Stimulated activated CD4-positive, alpha-beta T cell treated with anti-CD3 and anti-CD28 coated beads, Interleukin-4, amount 100 ng/mL, for 24 hours (primary cell): ENCODE measurements at places on chromosomes 3 and 15.

DNA sequence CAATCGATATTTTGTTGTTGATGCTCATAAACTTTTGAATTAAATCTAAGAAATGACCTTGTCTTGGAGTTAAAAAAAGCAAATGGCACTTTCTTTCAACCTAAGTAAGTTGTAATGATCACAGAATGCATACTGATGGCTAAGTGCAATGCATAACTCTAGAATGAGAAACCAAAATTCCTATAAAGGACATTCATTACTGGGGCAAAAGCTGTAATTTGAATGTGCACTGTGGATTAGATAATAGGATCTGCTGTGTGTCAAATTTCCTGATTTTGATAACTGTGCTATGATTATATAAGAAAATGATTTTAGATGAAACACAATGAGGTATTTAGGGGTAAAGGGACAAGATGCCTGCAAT lies 14.3 kb downstream of the SIAH2 start:
- no peak for DNase-seq

DNA sequence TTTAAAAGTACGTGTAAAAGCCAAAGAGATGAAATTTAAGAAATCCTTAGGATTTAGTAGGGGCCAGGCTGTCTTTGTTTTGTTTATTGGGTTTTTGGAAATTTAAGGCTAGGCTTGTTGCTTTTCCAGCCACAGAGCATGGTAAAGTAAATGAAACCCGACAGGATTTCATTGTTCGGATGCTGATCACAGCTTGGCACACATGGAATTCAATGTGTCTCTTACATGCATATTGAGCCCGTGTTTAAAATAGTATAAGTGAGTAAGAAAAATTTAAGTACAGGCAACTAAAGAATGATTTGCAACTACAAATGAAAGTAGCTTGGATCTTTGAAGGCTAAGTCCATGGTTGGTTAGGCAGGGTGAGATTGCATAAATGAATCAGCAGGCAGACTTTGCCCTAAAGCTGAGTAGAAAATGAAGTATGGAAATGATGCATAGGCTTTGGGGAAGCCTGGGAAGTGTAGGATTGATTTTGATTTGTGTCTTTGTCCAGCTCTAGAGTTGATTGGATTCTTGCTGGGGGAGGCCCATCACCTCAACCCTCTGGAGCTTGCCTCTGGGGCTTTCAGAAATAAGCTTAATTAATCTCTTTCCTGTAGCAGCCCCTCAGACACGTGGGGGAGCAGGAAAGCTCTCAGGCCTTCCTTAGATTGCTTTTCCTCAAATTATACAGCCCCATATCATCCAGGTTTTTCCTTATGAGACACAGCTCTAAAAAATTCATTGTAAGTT lies 68.2 kb upstream of the ADAMTSL3 start:
- no peak for DNase-seq

GRCh38 chr15:70833861-70834765 lies 19.8 kb downstream of the LARP6 start:
- no peak for DNase-seq

DNA sequence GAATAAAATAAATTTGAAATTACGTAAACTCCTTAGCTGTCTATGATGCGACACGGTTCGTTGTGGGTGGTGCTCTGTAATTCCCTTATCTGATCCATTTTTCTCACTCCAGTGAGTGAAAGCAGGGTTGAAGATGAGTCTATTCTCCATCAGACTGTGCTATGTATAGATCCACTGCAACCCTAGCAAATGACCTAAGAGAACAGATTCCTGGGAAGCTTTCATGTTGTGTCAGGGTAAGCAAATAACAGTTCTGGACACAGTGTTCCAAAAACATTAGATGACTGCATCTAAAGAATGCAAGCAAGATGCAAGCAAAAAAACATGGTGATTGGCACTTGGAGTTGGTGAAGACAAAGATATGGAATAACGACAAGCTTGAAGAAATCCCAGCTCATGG lies 239.3 kb downstream of the SLC9A9 start:
- no peak for DNase-seq

DNA sequence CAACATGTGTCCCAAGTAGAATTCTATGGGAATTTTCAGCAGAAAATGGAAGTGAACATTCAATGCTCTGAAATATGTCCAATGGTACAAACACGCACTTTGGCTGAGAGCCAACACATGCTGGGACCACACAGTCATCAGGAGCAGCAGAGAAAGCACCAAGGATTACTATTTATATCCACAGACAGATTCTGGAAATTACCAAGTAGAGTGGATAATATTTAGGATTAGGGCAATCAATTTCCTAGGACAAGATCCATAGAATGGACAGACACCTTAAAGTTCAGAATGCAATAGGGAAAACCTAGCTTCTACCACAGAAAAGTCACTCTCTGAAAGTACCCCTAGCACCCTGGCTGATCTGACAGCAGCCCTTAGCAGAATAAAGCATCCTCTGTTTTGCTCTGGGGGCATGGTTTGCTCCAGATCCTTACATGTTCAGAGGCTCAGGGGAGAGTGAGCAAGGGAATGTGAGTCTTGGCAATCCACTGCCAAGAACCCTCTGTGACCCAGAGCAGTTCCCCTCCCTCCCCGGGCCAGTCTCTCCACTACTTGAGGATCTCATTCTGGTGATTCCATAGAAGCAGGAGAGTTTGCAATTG lies 206.0 kb upstream of the WNT5A start:
- no peak for DNase-seq

DNA sequence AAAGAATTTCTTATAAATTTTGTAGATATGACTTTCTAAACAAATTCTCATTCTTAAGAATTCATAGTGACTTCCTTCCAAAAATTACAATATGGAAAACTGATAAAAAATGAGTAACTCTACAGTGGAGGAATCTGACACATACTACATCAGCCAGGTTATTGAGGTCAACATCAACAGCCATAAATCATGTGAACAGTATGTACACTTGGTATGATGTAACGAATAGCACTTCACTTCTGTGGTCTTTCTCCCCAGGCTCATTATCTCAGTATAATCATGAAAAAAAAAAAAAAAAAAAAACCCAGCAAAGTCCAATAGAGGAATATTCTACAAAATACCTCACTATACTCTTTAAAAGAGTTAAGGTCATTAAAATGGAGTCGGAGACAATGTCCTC lies 111.2 kb upstream of the SUCLG2 start:
- no peak for DNase-seq

DNA sequence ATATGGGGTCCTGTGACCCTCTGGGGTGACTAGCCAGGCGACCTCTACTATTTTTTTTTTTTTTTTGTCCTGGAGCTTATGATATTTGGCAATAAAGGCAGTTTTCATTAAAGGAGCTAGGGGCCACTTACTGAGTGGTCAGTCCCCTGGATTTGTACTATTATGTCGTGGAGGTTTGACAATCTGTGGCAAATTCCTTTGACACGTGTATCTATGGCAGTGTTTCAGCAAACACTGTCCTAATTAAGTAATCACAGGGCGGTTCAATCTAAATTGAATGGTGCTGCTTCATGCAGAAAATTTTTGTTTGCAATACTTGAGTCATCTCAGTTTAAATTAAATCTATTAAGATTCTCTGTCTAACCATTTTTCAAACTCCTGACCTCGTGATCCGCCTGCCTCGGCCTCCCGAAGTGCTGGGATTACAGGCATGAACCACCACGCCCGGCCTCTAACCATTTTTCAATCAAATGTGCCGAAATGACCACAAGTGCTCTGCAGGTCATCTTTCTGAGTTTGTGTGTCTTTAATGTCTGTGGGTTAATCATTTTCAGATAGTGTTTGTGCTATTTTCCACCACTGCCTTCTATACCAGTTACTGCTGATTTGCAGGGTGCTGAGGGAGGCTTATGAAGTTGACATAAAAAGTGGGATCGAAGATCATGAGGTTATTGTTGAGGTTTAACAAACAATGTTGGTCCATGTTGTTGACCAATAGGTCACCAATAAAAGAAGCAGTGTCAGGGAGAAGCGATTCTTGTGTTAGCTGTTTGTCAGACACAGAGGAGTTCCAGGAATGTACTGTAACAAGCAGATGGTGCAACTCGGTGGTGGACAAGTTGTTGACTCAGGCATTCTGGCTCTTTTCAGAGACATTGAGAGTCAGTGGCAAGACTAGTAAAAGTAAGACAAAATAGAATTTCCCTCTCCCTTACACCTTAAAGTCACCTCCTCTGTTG lies 18.6 kb upstream of the SLC2A2 start:
- no peak for DNase-seq

GRCh38 chr15:70531576-70531975 lies 231.8 kb downstream of the UACA start:
- no peak for DNase-seq

DNA sequence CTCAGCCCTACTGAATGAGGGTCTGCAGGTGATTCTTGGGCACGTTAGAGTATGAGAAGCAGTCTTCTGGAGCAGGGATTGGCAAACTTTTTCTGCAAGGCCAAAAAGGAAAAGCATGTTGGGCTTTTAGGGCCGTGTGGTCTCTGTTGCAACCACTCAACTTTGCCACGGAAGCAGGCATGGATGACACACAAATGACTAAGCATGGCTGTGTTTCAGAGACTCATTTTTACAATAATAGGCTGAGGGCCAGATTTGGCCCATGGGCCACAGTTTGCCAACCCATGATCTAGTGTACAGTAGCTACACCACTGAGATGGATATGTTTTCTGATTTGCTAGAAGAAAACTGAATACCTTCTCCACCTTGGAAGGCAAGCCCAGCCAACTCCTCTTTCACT lies 66.1 kb upstream of the PRICKLE2 start:
- no peak for DNase-seq

DNA sequence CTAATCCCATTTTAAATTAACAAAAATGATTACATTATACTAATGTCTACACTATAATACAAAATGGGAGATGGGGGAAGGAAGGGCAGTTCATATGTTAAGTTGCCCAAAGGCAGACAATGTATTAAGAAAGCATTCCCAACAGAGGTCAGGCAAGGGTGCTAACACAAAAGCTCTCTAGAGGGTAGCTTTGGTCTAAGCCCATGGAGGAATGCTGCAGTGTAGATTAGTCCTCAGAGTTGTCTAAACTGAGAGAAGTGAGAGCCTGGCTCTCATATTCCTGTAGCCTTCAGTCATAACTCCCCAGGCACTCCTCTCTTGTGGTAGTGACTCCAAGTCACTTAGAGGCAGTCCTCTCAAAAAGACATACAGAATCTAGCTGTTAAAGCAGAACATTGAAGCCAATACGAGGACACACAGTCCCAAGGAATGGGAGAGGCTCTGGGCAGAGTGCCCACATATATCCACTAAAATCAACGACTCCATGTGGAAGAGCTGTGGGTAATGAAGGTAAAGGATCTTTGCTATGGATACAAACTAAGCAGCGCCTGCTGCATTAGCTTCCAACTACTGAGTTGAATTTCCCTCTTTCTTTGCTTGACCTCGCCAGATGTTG lies 14.5 kb downstream of the NEK10 start:
- DNase-seq = no peak

- DNase-seq = no peak
Observed at GRCh38 chr3:37905987-37906674, 44.5 kb downstream of the CTDSPL start.

DNA sequence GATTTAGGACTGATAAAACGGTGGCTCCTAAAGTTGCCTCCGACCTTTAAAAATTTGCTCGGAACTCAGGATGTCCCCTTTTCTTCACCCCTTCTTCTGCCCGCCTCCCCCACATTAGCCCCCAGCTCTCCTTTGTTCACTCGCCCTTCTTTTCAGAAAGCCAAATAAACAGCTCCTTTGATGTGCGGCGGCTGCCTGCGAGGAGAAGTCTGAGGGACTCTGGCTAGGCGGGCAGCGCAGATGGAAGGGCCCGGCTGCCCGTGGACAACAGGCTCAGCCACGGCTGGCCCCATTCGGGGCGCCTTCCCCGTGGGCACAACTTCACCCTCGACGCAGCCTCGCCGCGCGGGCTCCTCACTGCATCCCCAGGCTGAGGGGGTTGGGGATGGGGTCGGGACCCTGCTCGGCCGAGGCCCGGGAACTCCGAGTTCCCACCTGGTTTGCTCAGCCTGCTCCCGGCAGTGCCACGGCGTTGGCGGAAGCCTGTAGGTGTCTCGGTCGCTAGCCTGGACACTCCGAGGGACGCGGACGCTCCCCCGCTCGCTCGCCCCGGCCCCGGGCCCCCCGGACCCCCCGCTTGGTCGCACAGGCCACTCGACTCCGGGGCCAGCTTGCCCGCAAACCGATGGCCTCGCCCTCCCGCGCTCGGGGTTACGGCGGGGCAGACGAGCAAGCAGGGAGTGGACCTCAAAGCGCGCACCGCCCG lies 897 bp upstream of the TLE3 start:
- DNase-seq = peak; percentile 37

DNA sequence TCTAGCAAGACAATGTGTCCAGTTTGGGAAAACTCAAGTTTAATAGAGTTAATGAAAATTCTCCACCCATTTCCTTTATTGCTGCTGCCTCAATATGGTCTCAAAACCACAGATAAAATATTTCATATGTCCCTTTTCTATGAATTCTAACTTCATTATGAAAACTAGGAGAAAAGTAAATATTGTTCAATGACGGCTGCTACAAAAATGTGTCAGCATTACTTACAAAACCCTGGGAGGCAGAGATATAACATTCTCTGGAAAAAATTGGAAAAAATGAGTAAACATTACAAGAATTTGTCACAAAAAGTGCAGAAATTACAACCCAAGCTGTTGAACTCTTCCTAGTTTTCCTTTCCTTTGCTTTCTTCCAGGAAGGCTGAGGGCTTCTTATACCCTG lies 22.2 kb upstream of the FBN1 start:
- no peak for DNase-seq

DNA sequence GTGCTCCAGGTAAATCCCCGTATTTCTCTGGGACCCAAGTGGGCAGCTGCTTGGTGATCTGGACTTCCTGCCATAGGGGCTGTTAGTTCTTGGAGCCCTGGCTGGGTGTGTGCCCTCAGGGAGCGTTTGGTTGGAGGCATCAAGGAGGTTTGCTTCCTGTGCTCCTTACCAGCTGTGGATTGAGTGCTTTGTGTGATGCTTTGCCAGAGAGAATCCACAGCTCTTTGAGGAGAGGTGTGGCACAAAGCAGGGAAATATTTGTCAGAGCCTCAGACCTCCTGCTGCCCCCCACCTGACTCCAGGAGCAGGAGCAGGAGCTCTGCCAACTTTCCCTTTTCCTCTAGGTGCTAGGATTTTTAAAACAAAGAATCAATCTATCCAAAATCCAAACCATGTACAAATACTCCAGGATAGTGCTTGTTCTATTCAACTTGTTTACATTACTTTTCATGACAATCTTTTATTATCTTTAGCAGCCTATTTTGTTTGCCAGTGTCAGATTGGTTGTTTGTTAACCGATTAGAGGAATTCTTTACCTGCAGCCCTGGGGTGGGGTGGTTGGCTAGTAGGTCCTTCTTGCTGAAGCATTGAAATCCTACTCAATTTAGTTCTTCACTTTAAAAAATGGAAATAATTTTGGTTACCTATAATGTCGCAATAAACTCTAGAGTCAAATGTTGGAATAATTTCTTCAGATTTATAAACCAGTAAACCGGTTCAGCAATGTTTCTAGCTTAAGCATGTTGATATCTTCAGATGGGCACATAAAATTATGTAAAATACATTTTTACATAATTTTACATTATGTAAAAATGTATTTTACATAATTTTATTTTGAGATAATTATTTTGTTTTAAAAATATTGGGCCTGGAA lies 2.5 kb downstream of the CTDSPL start:
- DNase-seq = no peak
